ENCODE measurements at places on chromosomes 13 and 19. TPM values are rescaled to one million over a fixed set of nuclear protein-coding genes. Genes with fewer than 3 reads are reported as not detected.

OLFM4 gene
- not detected for total RNA-seq

FAM216B gene
- not detected for total RNA-seq

LILRA1 gene
- not detected for total RNA-seq

ZNF225 gene
- 4.2 TPM for total RNA-seq

- DNase-seq = no peak
Observed at GRCh38 chr19:7930765-7931164, 4.8 kb upstream of the CTXN1 start.

DNA sequence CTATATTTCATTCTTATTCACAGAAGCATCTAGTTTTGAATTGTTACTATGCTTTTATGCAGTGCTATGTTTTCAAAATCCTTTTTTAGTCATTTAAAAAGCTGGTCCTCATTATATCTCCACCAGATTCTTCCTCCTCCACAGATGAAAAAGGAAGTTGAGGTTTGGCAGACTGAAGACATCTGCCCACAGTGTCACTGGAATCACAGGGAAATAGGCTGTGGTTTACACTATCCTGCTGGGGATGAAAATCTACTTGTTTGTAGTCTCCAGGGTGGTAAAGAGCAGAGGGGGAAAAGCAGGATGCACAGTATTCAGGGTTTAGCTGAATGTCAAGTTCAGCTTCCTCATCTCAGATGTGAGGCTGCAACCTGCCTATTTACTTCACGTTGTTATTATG lies 351.2 kb downstream of the DNAJC15 start:
- peak; percentile 20 for DNase-seq

DNA sequence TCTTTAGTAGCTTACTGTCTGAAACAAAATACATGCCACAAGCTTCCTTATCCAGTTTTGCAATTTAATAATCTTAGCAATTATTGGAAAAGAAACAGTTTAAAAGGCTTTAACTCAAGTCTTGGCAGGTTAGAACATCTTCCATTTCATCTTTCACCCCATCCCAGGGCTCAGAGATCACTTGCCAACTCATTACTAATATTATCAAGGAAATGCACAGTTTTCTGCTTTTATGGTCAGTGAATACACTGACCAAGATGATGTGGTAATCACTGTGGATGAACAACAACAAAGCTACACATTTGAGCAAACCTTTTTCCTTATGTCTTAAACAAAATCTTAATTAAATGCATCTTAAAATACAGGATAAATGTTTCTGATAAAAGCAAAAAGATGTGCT lies 48.0 kb upstream of the ITM2B start:
- no peak for DNase-seq

DNA sequence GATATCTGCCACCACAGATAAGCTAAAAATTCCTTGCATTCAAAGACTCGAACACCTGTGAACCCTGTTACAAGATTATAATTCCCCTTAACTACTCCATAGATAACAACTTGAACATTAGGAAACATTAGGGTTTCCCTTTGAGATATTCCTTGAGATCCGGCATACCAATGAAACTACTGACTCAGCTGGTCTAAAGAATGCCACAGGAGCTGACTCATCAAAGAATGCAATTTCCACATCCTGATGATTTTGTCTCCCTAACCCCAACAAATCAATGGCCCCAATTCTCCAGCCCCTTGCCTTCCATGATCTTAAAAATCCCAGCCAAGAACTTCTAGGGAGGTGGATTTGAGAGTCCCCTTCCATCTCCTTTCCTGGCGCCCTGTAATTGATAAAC lies 35.6 kb upstream of the ZNF599 start:
- DNase-seq = peak; percentile 5

DNA sequence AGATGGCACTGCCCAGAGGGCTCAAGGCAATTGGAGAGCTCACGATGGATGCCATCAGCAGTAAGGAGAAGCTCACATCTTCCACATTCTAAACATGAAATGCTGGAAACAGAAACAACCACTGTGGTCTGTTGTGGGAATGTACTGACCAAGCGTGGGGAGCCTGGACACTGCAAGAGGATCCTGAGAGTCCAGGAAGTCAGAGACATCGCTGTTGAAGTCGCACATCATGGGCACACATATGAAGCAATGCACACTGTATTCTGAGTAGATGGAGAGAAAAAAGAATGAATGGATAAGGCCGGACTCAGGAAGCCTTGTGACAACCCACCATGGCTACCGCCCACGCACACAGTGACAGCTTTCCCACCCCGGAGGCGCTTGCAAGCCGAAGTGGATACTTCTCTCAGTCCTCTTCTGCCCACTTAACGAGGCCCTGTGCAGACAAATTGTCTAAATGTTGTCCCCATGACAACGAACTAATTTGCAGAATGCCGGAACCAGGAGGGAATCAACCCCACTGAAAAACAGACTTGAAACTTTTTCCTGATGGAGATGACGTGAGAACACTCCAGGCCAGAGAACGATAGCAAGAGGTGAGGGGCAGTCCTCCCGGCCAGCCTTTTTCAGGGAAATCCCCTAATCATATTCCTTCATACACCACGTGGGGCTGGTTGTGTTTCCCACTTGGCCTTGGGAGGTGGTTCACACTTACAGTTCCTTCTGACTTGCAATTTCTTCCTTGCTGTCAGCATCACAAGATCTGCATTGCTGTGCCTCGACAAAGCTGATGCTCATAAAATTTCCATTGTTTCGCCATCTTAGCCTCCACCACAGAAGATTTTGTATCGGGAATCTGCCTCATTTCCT lies 109.6 kb upstream of the SERP2 start:
- no peak for DNase-seq

GRCh38 chr19:33399081-33399744 lies 25.7 kb downstream of the CEBPG start:
- DNase-seq = no peak

DNA sequence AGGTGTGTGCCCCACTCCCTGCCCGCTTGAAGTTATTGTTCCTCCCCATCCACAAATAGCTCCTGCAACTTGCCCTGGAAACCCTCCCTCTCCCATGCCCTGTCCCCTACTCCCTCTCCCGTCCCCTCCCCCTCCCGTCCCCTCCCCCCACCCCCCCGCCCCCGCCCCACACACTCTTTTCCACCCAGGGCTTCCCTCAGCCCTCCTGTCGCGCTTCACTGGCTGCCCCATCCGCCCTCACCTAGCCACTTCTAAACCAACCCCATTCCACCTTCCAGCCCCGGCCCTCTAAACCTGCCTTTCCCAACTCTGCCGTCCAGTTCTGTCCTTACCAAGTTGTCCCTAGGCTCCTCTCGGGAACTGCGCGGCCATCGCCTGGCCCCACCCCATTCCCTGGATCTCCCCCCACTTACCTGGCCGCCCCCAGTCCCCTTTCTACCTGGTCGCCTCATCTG lies 993 bp downstream of the RGL3 start:
- DNase-seq = no peak

GRCh38 chr13:47066226-47066625 lies 169.4 kb upstream of the HTR2A start:
- DNase-seq = no peak

- DNase-seq = no peak
Observed at GRCh38 chr13:44576351-44577235, 463 bp upstream of the TSC22D1 start.
